Subcutaneous adipose tissue (tissue), 4 donors: ENCODE measurements at places on chromosomes 4 and X. TPM values are rescaled to one million over a fixed set of nuclear protein-coding genes. Genes with fewer than 3 reads are reported as not detected.

The SRPX gene
- total RNA-seq, result 307 TPM

The CT45A10 gene
- total RNA-seq, result not detected

The SHISA3 gene
- total RNA-seq, result 1.8 TPM

The TBX22 gene
- not detected for total RNA-seq

The UGT2B15 gene
- total RNA-seq, result not detected

The CCDC110 gene
- 0.33 TPM for total RNA-seq

The REELD1 gene
- total RNA-seq, result 1.3 TPM

The TSPYL2 gene
- total RNA-seq, result 56.6 TPM

The ASB12 gene
- total RNA-seq, result not detected

The FRG2 gene
- not detected for total RNA-seq

The XAGE1A gene
- not detected for total RNA-seq

The CXCL8 gene
- 0.38 TPM for total RNA-seq

The NLRP2B gene
- not detected for total RNA-seq

The PLP1 gene
- total RNA-seq, result 1.3 TPM

The RADX gene
- total RNA-seq, result 2.8 TPM

The ENAM gene
- total RNA-seq, result 0.16 TPM

The TMEM271 gene
- total RNA-seq, result not detected

The PCDH18 gene
- total RNA-seq, result 105 TPM

The IDS gene
- total RNA-seq, result 73.1 TPM

The SSX4B gene
- total RNA-seq, result not detected

The UCP1 gene
- total RNA-seq, result not detected

The CSAG3 gene
- not detected for total RNA-seq

The GYG2 gene
- total RNA-seq, result 184 TPM

The HDX gene
- total RNA-seq, result 1.7 TPM

The MAMLD1 gene
- 9.7 TPM for total RNA-seq

The NAA10 gene
- 82.0 TPM for total RNA-seq

The ARHGAP4 gene
- 32.4 TPM for total RNA-seq

The CT83 gene
- not detected for total RNA-seq

The KCNIP4 gene
- total RNA-seq, result 0.34 TPM

The SPANXC gene
- not detected for total RNA-seq

The TMEM35A gene
- 0.38 TPM for total RNA-seq

The GAGE12F gene
- total RNA-seq, result not detected

The CFP gene
- total RNA-seq, result 25.8 TPM

The RRH gene
- total RNA-seq, result not detected

The NEUROG2 gene
- not detected for total RNA-seq

The BANK1 gene
- total RNA-seq, result 19.9 TPM

The RHOXF2 gene
- total RNA-seq, result not detected

The CLIC2 gene
- 32.8 TPM for total RNA-seq
